ENCODE measurements at places on chromosomes 3 and 15.

GRCh38 chr3:121942116-121942786 is 48.0 kb downstream of the SLC15A2 start:
- peak; percentile 21 for ATAC-seq

DNA sequence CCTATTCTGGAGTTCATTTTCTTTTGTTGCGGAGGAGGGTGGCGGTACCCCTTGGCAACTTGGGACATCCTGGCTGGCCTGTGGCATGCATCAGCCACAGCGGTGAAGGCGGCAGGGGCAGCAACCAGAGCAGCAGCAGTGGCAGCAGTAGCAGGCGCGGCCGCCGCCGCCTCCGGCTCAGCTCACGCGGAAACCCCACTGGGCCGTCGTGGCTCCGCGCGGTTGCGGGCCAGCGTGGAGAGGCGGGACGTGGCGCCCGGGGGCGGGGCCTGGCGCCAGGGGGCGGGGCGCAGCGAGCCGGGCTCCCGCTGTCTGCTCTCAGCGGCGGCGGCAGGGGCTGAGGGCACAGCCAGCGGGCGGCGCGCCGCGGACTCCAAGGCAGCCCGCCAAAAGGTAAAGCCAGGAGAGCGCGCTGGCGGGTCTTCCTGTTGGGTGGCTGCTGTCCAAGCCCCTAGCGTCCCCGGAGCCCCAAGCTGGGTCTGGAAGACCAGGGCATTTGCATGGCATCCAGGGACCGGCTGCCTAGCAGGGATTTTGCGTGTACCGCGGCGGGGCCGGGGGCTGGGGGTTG is 334.4 kb upstream of the THRB start:
- ATAC-seq = peak; percentile 89

- ATAC-seq = peak; percentile 75
Observed at GRCh38 chr3:8489278-8489792, 12.3 kb upstream of the LMCD1 start.

DNA sequence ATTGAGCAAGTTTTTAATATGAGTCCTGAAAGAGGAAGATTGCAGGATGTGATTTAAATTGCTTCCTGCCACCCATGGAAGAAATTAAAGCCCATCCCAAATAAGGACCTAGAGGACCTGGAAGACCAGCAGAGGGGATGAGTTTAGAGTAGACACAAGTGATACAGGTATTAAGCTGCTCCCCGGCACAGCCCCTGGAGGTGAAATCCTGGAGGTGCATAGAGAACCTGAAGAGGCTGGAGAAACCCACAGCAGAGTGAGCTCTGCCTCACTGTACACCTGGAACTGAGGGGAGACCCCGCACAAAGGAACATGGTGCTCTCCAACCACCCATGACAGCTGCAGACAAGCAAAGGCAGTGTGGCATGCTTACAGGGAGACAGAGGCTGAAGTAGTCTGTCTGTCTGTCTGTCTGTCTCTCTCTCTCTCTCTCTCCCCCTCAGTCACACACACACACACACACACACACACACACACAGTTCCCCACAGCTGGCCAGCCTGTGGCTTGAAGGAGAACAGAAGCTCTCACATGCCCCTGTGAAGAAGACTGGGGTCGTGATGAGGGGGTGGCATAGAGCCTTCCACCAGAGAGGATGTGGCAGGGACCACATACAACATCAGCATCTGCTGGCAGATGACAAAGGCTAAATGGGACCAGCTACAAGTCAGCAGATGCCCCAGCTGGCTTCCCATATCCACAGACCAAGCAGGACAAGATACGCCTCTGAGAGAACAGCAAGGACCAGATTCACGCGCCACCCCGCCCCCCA is 38.1 kb downstream of the FSIP1 start:
- no peak for ATAC-seq

DNA sequence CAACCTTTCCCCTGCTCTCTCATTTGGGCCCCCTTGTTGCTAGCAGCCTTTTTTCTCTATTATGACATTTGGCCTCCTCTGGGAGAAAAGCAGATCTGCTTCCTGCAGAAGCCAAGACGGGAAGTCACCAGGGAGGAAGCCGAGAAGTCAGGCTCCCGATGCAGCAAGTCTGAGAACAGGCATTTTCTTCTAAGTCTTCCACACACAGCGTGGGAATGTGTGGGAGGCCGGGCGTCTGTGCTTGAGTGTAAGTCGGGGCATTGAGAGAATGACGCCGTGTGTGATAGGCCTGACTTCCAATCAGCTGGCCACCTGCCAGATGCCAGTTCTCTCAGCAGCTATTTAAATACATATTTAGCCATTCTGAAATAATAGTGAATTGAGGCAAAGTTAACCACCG is 75.8 kb upstream of the FAM98B start:
- no peak for ATAC-seq

- ATAC-seq = peak; percentile 2
Observed at GRCh38 chr15:74541494-74542165, 610 bp downstream of the ARID3B start.

DNA sequence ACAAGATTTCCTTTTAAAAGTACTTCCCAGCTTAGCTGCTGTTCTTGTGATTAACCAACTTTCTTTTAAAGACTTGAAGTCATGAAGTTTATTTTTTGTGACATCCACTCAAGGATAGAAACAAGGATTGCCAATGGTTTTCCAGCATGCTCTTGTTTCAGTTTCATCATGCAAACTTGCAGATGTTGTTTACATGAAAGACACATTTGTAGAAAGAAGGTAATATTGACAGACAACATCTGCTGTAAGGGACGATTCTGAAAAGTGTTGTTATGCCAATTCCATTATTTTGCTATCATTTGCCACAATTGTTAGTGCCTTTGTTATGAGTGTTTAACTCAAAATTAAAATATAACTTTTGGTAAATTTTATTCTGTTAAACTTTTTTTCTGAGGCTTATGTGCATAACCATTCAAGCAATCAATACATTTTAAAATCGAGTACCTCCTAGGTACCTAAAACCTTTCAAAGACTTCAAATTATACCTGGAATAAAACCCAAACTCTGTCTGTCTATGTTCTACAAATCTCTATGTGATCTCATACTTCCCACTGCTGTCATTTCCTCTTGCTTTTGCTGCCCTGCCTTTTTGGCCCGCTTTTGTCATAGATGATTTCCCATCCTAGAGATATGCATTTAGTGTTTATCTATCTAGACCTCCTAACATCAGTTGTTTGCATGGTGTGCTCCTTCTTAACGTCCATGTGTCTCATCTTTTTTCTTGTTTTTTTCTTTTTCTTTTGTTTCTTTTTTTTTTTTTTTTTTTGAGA is 630.4 kb downstream of the NR2F2 start:
- ATAC-seq = no peak

- ATAC-seq = no peak
Observed at GRCh38 chr3:186472456-186473008, 71.6 kb downstream of the CRYGS start.

DNA sequence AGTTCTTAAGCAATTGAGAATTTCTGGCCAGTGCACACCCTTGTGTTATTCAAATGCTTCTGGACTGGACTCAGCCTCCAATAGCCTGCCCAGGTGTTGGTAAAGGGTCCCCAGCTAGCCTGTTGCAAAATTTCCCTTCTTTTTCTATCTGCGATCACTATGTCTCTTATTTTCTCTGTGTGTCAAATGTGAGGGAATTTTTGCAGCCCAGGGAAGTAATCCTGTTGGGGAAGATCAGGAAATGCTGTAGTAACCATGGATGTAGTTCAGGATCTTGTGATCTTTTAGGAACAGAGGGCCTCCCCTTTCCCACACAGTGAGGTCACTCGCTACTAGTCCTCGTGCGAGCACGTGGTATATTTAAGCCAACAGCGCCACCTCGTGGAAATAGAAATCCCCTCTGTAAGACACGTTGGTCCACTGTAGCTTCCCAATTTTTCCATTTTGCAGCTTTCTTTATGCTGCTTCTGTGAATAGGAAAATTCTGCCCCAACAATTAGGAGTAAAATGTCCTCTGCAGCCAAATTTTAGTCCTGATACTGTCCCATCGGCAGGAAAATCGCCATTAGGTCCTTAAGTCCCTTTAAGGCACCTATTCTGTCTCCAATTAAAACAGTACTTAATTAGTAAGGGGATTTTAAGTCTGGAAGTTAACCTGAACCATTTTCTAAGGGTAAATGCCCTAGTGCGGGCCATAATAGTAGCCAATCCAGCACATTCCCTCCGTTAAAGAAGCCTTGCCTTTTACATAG is 4.0 kb upstream of the SMCO1 start:
- no peak for ATAC-seq

DNA sequence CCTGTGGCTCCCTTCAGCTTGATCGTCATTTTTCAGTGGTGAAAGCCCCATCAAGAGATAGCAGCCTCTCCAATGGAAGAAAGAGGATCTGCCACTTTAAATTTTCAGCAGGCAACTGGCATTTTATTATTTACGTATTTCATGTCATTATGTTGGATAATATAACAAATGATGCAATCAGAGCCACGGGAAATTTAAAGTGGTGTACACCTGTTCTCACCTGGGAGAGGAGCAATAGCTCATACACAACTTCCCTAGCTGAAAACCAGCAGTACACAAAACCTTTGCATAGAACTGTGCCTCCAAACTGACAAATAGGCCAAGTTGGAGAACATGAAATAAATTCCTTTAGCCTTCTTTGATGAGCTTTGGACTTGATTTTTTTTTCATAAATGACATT is 136.9 kb downstream of the SATB1 start:
- ATAC-seq = no peak

DNA sequence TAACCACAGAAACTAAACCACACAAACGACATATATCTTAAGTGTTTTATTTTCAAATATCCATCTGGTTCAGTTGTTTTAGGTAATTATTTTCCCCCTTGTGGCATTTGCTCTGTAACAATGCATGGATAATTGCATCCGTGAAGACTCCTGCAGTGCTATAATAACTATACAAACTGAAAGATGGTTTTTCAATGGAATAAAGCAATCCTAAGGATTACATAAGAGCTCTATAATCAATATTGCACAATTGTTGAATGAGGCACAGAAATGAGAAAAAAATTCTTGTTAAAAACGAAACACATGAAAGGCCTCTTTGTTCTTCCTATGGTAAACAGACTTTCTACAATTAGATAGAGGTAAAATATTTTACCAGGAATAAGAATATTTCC is 446.0 kb upstream of the EPHA3 start:
- no peak for ATAC-seq

DNA sequence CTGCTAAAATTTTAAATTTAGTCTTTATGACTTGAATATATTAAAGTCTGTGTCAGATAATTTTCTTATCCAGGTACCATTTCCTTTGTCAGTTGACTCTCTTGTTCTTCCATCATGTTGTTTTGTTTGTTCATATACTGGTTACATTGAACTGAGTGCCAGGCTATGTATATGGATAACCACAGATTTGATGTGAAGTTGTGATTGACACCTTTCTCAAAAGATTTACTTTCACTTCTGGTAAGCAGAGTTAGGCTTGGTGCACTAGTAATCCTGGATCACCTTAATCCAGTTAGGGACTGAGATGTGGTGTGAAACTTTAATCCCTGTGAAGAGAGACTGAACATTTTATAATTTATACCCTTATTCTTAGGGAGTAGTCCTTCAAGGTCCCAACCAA is 99.4 kb downstream of the ADAM10 start:
- ATAC-seq = no peak

GRCh38 chr3:15470261-15470660 is 42.9 kb downstream of the EAF1 start:
- no peak for ATAC-seq

DNA sequence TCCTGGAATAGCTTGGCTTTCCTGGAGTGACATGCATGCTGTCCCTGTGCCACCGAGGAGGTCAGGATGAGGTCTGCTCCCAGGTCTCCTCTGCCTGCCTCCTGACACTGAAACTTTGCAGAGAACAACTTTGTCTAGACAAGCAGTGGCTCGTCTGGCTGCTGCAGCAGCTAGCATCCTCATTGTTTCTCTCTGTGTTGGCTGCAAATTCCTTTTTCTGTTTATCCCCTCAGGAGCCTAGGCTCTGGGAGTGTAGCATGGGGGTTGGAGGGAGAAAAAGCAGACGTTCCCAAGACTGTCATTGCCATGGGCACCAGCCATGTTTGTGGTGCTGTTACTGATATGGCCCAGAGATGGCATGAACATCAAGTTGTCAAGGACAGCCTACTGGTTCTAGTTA is 208.7 kb upstream of the LRIG1 start:
- no peak for ATAC-seq

- peak; percentile 74 for ATAC-seq
Observed at GRCh38 chr15:78353093-78353492, 12.9 kb downstream of the CRABP1 start.

- peak; percentile 52 for ATAC-seq
Observed at GRCh38 chr15:65082303-65082953, 5.9 kb downstream of the KBTBD13 start.
